ENCODE measurements at places on chromosomes 3 and 15. TPM values are rescaled to one million over a fixed set of nuclear protein-coding genes. Genes with fewer than 3 reads are reported as not detected.

The DZIP1L gene
- 16.3 TPM for polyA plus RNA-seq

- no peak for DNase-seq
Measured at GRCh38 chr15:77597804-77598453, 34.8 kb downstream of the LINGO1 start.

GRCh38 chr3:82114589-82114988 lies 353.1 kb upstream of the GBE1 start:
- no peak for DNase-seq

- DNase-seq = no peak
Measured at GRCh38 chr15:29635513-29636098, 186.7 kb downstream of the TJP1 start.

GRCh38 chr3:13268120-13268519 lies 152.0 kb downstream of the NUP210 start:
- DNase-seq = no peak

DNA sequence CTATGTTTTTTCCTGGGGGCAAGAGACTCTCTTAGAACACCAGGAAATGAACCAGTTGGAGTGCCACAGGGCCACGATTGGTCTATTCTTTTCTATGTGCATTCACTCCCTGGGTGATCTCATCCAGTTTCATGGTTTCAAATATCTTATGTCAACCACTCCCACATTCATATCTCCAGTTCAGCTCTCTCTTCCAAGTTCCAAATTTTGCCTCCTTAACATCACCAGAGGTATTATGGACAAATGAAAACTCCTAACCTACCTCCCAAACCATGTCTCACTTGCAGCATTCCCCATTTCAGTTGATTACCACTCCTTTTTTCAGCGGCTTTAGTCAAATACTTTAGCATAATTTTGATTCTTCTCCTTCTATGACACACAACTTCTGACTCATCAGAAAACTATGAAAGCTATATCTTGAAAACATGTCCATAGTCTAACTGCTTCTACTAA lies 203.1 kb upstream of the SEMA6D start:
- DNase-seq = no peak

GRCh38 chr3:99789011-99789721 lies 28.5 kb upstream of the CMSS1 start:
- no peak for DNase-seq

DNA sequence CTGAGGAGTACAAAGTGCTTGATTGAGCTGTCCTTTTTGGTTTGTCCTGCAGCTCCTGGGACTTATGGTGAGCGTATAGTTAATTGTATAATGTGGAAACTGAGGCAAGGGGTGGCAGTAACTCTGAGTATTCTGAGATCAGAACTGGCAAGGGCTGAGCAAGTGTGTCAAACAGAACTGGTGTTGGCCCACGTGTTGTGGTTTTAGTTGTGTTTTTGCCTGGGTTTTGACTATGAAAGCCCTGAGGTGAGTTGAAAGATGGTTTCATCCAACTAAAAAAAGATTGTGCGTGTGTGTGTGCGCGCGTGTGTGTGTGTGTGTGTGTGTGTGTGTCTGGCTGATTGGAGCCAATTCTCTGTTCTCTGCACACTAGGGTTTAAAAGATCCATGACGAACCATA lies 154.1 kb downstream of the EDEM1 start:
- no peak for DNase-seq

DNA sequence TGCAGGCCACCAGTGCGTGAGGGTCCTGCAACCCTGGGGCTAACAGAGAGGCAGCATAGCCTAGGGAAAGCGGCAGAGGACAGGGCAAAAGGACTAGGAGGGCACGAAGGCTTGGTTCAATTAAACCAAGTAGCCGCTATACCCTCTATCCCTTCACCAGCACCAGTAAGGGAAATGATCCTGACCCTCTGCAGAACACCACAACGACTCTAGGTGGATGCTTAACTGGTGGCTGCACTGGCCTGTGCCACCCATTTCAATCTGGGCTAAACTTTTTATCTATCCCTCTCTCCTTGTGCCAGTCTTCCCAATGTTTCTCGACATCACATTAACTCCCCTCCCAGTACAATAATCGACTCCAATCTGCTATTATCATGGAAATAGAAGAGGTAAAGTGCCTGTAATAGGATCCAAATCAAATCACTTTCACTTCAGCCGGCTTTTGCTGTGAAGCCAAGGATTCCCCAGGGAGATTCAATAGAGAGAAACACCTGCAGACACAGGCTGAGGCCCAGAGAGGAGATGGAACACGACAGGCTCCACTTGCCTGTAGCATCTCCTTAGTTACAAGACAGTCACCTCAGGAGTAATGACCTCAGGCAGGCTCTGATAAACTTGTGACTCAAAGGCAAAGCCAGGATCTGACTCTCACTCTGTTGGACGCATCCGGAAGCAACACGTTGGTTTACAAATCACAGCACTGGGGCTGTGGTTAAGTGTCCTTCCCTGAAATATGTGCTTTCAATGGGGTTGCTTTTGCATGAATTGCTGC lies 791.6 kb upstream of the ARRDC4 start:
- DNase-seq = no peak

The MORC1 gene
- polyA plus RNA-seq = 0.40 TPM

GRCh38 chr3:188827576-188827975 lies 344.2 kb upstream of the TPRG1 start:
- DNase-seq = no peak
